Brain (organoid and tissue), 16 donors: ENCODE measurements at places on chromosomes 7 and 10.

DNA sequence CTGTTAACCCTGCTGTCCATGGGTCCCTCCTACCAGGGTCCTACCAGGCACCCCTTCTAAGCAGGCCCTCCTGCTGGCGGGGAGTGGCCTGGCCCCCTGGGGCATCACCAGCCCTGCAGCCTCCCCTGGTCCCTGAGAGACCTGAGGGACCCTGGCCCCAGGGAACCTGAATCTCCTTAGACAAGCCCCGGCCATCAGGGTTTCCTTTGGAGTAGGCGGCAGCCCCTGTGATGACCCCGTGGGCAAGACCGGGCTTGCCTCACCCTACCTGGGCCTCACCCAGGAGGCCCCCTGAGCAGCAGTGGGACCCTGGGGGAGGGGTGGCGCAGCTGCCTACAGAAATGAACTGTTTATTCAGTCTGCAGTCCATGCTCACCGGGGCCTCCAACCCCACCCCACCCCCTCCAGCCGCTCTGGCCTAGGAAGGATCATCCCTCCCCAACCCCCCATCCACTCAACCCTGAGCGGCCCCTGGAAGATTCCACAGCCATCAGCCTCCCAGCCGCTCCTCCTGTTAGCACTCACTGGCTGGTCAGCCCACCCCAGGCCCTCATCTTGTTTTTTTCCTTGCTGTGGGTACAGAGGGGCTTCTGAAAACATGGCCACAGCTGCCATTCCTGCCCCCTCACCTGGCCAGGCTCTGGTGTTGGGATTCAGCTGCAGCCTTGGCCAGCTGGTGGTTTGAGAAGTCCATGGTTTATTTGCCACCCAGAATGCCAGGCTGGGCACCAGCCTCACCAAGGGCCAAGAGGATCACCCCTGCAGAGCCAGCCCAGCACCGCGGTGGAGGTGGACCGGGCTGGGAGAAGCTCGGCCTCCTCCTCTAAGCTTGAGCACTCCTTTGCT is 34.8 kb upstream of the CHST15 start:
- no peak for DNase-seq

GRCh38 chr7:142711746-142712616 is 37.3 kb upstream of the PRSS1 start:
- no peak for DNase-seq

GRCh38 chr10:12529976-12530375 is 180.6 kb downstream of the CAMK1D start:
- no peak for DNase-seq

GRCh38 chr7:69526570-69526969 is 71.7 kb upstream of the AUTS2 start:
- DNase-seq: no peak

DNA sequence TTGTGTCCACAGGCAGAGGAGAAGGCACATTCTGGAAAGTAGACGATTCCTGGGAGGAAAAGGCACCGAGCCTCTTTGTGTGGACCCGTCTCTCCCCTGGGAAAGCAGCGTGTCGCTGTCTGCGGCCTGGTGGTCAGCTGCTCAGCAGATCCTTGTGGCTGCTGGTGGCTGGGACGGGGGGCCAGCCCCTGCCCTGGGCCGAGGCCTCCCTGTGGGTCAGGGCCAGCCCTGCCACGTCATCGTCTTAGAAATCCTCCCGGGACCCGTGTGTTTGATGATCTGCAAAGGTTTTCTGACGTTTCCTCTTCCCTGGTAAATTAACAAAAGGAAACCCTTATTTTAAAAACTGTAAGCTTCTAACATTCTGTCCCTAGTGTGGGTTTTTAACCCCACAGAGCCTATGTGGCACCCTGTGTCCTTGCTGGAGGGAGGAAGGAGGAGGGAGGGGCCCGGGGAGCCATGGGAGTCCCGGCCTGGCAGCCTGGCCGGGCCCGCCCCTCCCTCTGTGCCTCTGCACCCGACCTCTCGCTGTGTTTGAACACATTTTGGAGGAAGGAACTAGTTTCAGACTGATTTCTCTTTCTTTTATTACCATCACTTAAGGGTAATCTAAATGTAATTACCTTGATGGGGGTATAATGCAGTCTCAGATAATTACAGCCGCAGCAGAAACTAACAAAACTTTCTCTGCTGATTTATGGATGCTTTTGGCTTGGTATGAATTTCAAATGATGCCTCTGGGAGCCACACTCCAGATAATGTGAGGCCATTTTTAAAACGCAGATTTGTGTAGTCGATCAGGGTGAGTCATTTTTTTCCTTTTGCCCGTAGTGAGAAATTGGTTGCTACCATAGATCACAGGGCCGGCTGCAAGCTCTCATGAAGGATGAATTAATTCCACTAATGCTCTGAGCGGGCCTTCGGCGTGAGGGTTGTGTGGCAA is 85.5 kb downstream of the NKX6-2 start:
- DNase-seq: no peak

- DNase-seq: no peak
These were observed 236.9 kb downstream of the REEP3 start for GRCh38 chr10:63758080-63758479.
